H1 (cell line): ENCODE measurements at places on chromosomes 3 and 15.

- no peak for DNase-seq
Observed at GRCh38 chr3:196740481-196741248, 1.0 kb downstream of the PAK2 start.

DNA sequence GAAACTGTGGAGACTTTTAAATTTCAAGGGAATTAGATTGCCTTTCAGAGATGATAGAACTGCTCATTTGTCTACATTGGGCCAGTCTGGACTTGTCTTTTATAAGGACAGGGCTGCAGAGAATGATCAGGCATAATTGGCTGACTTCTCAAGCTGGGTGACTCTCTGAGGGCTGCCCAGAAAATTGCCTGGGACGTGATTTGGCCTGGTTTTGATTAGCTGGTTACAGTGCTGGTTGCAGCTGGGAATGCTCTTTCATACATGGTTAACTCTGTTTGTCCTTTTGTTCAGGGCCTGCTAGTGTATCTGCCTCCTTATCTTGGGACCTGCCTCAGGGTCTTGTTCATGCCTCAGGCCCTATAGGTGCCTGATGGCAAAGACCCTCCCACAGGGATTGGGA lies 245.6 kb downstream of the CLSTN2 start:
- DNase-seq = no peak

GRCh38 chr15:101108461-101108775 lies 143.4 kb downstream of the CHSY1 start:
- DNase-seq = no peak

DNA sequence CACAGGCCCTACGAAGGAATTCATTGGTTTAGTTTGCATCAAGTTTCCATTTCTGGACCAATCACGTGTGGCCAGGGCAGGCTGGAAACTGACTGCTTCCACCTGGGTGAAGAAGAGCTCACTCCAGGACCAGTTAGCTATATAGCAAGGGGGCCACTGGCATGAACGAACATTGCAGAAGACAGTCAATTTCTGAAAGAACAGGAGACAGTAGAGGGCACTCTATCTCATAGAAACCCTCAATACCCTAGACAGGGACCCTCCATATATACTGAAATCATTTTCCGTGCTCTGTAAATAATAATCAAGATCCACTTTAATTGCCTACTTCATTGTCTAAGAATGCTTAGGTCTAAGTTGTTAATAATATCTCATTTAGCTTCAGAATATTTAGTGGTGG lies 215.6 kb downstream of the CADPS start:
- no peak for DNase-seq

DNA sequence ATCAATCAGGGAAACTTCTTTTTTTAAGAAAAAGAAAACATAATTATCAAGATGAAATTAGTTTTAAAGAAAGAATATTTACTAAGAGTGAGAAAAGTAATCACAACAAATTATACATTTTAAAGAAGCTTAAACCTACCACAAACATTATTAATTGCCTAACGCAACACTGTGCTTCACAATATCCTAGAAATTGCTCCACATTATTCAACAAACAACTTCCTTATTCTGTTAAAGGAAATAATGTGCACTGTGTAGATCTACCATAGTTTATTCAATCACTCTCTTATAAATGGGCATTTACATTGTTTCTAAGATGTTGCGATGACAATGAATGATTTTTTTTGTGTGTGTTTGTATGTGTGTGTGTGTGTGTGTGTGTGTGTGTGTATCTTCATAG lies 525.9 kb upstream of the KCNMB2 start:
- no peak for DNase-seq

- no peak for DNase-seq
Observed at GRCh38 chr3:186772701-186773417, 10.5 kb upstream of the EIF4A2 start.

DNA sequence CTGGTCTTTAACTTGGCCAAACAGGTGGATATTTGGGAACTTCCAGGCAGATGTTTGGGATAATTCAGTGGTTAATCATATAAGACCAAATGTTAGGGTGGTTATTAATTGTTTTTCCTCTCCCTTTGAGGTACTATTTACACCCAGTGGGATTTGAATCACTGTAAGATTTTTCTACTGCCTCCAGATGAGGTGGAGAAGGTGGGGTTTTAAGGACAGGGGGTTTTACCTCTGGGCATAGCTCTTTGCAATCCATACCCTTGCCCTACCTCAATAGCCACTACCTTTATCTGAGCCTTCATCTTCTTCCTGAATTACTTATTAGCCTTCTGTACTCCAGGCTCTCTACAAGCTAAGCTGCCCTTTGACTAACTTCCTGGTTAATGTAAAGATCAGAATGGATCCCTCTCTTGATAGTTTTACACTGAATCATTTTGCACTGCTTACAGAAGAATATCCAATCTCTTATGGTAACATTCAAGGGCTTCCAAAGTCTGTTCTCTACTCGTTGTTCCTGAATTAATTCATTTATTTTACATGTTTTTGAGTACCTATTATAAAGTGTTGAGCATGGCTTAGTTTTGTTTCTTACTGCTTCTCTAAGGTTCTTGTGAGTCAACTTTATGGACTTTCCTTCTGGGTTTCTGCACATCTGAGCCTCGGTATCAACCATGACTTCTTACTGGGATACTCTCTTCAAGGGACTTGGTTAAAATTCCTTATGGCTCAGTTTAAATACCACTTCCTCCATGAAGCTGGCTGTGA lies 331.2 kb upstream of the TBL1XR1 start:
- DNase-seq = no peak

- DNase-seq = no peak
Observed at GRCh38 chr3:137131081-137131480, 173.3 kb downstream of the IL20RB start.

- DNase-seq = peak; percentile 60
Observed at GRCh38 chr3:128875556-128876120, 3.8 kb upstream of the ACAD9 start.

GRCh38 chr3:111012388-111013248 lies 59.0 kb upstream of the NECTIN3 start:
- DNase-seq = no peak

DNA sequence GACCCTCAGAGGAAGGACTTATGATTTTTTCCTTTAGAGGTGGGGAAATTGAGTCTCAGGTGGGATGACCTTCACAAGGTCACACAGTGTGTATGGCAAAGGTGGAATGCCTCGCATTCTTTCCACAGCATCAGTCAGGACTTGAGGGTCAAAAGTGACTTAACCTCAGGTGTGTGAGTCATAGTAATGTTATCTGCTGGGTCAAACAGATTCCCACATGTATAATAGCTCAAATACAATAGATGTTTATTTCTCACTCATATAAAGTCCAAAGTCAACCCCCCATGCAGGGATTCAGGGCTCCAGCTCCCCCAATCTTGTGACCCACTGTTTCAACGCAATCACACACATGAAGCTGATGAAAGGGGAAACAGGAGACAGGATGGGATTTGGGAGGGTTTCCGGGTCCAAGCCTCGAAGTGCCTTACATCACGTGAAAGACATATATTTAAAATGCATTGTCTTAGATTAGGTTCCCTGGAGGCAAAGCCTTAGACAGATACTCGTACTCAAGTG lies 34.0 kb upstream of the CCDC174 start:
- DNase-seq = no peak

GRCh38 chr15:94080416-94080815 lies 150.9 kb upstream of the MCTP2 start:
- no peak for DNase-seq

DNA sequence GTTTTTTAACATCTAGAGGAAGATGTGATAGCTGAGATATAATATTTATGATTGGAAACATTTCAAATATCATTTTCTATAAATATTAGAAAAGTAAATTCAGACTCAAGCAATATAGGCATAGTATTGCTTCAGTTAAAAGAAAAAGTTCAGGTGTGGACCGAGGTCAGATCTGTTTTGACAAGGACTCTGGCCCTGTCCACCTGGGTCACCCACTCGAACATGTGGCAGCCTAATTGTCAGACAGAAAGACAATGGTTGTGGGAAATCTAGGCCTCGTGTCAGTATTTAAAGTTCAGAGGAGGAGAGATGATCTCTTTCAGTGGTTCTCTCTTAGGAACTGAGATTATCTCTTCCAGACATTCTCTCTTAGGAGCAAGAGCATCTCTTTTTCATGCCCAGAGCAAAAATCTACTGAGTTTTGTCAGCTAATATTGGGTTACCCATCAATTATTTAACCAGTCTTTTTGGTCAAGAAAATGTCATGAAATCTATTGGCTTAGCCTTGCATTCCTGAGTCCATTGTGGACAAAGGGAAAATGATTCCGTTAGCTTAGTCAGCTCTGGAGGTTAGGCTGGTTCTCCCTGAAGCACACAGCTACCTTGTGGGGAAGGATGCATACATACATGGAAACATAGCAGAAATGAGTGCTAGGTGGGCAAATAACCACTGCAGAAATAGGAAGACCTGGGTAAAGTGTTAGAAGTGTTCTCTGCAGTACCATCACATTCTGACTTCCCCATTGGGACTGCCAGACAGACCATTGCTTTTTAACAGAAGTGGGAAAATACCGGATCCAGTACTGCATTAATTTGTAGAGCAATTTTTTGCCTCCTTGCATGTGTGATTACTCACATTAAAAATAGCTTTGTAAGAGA lies 343.3 kb downstream of the GRM7 start:
- no peak for DNase-seq

- no peak for DNase-seq
Observed at GRCh38 chr3:72536878-72537267, 311.4 kb downstream of the SHQ1 start.

DNA sequence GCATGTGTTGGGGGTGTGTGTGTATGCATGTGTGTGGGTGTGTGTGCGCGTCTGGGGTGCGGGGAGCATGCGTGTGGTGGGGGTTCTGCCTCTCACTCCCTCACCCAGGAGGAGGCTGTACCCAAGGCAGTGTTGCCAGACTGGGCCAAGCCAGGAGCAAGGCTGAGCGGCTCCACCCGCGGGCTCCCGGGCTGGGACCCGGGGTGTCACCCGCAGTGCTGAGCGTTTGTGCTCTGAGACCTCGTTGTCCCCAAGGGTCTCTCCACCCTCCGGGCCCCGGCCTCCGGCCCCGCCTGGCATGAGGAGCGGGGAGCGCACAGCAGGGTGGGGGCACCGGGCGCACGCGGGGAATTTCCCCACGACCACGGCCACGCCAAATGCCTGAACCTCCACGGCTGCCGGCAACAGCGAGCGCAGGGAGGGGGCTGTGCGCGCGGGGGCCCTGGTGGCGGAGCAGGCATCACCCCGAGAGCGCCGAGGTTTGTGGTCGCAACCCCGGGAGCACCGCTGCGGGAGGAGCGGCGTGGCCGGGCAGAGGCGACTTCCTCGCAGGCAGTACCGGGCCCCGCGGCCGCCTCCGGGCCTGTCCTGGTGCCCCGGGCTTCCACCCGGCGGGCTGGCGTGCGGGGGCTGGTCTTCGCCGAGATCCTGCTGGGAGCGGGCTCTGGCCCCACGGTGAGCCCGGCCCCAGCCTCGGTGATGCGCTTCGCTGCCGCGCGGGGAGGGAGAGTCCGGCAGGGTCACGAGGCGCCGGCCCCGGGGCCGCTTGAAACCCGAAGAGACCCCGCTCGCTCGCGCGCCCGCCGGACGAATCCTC lies 7.4 kb upstream of the OCA2 start:
- no peak for DNase-seq

- no peak for DNase-seq
Observed at GRCh38 chr3:125032100-125032643, 23.6 kb downstream of the HEG1 start.

DNA sequence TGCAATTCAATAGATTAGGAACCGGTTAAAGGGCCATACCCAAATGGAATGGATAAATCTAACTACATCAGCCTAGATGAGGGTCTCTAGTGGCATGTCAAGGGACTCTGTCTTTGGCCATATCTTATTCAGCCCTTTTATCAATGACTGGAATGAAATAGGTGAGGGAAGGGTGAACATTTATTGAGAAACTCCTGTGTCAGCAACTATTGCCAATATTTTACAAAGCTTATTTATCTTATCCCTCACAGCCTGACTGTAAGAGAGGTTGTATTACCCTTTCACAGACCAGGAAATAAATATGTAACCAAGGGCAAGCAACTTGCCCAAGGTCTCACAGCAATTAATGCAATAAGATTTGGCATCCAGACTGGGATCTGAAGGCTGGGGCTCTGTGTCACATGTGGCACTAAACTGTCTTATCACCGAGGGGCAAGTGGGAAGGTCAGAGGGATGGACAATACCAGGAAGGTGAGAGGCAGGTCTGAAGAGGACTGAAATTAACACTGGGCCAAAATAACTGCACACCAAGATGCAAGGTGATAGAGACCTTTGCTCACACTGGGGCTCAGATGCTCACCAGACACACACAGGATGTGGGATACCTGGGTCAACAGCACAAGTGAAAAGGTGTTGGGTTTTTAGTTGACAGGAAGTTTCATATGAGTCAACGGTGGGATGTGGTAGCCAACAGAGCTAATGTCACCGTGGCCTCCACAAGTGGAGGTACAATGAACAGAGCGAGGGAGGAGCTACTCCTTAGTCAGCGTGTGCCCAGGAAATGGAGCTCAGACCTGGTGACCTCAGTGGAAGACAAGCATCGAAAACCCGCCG lies 261.3 kb downstream of the RPLP1 start:
- DNase-seq = no peak

GRCh38 chr3:4461468-4462090 lies 5.5 kb downstream of the SUMF1 start:
- no peak for DNase-seq

- DNase-seq = no peak
Observed at GRCh38 chr3:66404903-66405700, 95.7 kb downstream of the LRIG1 start.

DNA sequence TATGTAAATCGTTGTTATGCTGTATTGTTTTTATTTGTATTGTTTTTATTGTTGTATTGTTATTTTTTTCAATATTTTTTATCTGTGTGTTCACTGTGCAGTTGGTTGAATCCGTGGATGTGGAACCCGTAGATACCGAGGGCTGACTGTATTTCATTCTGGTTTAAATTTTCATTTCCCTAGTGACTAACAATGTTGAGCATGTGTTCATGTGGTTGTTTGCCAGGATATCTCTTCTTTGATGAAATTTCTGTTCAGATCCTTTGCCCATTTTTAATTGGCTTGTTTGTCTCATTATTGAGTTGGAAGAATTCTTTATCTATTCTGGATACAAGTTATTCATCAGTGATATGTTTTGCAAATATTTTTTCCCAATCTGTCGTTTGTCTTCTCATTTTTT lies 29.7 kb downstream of the STOML1 start:
- no peak for DNase-seq

DNA sequence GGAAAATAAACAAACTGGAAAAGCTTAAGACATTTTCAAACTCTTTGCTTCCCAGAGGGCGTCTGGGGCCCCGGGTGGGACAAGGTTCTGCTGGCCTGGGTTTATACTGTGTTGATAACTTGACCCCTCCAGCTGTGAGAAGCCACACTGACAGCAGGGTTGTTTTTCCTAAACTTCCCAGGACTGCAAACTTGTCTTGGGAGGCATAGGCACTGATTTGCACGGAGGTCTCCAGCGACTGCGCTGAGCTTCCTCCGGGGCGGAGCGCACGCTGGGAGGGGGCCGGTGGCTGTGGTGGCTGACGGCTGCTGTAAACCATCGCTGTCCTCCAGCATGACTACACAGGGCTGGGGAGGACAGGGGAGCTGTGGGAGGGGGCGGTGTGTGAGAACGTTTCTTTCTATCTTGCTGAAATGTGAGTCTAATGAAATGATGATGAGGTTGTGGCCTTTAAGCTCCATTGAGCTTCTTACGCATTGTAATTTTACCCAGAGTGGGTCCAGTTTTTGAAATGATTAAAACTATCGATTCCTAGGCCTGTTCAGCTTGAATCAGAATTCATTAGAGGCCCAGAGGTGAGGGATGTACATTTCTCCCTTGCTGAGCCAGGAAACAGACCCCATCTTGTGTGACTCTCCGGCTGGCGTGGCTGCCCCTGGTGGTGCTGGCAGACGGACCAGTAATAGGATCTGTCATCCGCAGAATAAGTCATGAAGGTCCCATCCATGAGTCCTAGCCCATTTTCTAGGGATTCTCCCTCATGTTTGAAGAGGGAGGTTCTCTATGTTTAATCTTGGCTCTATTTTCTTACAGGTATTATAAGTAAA lies 40.5 kb upstream of the VPS8 start:
- DNase-seq = no peak
